ENCODE measurements at places on chromosomes 1 and 21.

DNA sequence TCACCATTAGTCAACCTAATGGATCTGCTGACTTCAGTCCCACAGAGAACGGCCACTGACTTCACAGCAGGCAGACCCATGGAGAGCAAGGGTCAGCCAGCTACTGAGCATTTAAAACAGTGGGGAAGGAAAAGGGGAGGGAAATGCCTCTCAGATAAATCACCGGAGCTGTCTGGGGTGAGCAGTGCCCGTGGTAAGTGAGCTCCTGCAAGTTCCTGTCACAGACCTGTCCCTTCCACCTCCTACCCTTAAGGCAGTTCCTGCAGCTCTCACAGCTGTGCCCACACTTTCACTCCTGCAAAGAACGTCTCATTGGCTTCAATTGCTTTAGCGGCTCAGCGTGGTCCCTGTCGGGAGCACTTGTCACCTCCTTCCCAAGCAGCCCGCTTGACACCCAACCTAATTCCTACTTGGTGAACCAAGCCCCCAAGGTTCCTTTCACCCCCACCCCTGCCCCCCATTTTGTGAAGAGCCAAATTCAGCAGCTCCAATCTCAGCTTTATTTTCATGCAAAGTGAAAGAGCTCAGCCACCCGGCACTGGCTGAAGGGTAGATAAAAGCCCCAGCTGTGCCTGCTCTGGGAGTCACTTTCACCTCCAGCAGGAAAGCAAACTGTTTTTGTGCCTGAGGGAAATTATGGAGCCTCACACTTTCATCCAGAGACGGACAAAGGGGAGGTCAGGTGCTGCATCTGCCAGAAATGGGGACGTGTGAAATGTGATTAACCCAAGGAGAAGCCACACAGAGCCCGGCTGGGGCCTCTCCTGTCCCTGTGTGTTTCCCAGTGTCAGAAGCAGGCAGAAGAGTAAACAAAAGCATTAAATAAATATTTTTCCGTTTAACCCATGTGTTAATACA is 306.2 kb downstream of the TTLL7 start:
- no peak for DNase-seq

DNA sequence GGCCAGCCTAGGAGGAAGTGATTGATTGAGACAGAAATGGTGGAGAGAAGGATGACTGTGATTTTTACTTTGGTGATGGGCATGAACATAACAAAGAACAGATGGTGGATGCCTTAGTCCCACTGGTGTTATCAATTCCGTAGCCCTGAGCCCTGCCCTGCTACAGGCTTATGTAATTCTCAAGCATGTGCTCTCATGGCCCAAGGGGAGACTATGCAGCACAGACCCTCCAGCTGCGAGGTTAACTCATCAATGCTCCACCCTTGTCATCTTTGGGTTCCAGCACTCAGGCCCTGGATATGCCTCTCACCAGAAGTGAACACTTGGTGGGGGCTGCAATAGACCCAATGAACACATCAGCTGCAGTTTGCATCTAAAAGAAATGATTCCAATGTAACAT is 62.7 kb upstream of the LRRC8D start:
- DNase-seq: no peak

GRCh38 chr1:159009704-159010361 is at the start of gene IFI16:
Gene IFI16, plus strand, starts transcription at chr1:159009907. Its CDS starts 4,774 bp downstream, at chr1:159014681.
- no peak for DNase-seq

DNA sequence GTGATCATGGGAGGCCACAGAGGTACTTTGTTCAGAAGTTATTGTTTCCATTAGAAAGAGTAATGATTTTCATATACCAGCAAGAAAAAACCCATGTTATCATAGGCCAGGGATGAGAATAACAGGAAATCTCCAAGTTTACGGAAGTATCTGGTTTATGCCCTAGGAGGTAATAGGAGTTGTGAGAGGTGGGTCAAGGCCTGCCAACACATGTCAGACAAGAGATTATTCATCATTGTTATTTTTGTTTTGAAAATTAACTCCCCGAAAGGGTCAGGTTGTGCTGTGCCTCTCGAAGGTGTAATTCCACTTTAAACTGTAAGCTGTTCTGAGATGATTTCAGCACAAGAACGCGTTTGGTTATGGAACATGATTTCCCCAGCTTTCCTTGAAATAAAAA is 218.4 kb downstream of the CAMTA1 start:
- no peak for DNase-seq

GRCh38 chr1:244218220-244218619 is 167.1 kb downstream of the ZBTB18 start:
- no peak for DNase-seq

- no peak for DNase-seq
Measured at GRCh38 chr1:43065616-43066399, 106.3 kb downstream of the EBNA1BP2 start.

DNA sequence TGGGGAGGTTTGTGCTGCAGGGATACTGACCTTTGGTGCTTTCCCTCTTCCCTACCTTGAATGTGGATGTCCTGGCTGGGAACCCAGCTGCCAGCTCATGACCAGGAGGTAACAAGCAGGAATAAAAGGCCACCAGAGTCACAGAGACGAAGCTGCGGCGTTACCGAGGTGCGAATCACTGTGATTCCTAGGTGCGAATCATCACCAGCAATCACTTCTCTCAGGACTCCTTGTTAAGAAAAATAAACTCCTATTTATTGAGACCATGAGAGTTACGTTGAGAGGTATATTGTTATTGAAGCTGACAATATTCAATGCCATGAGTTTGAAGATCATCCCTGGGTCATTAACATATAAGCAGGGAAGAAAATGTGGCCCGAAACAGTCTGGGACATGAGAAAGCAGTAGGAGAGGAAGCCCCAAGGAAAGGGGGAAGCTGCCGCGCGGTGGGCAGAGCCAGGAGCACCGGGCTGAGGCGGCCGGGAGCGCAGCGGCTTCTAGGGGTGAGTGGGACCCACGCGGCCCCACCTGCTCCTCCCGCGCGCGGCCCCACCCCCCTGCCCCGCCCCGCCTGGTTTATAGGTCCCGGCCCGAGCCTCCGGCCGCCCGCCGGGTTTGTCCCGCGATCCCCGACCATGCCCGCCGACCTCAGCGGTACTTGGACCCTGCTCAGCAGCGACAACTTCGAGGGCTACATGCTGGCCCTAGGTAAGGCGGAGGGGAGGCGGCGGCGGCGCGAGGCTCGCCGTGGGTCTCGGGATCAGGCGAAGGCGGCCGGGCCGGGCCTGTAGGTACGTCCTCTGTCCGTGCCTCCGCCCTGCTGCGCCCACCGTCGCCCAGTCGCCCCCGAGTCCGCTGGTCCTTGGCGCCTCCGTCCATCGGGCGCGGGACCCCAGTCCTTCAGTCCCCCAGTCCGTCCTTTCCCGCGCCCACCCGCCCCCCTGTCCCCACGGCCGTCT is at the start of gene RBP7:
TSS of gene RBP7 (plus strand) at position 605 of the 959 bp plus-strand sequence. CDS start at position 636, 31 bp downstream.
- no peak for DNase-seq

GRCh38 chr1:93980320-93981273 is 71.4 kb upstream of the GCLM start:
- DNase-seq: no peak

DNA sequence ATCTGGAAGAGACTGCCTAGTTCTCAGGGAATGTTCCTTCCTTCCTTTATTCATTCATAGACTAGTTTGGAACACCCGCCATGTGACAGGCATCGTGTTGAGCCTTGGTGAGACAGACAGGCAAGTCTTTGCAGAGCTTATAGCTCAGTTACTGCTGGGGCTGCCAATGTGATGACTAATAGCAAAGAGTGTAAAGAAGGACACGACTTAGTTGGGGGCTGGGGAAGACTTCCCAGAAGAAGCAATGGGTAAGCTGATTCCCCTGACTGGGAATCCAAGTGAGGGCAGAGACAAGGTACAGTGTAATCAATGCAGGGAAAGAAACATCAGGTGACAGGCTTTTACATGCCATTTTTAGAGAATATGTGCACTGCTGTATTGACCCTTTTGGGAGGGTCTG is 51.2 kb downstream of the TENT5C start:
- no peak for DNase-seq

Data from activated T-helper 1 cell treated with anti-CD3 and anti-CD28 coated beads, Interleukin-2, amount 50 U/mL, for 16 hours (primary cell).